ENCODE measurements at places on chromosomes 13 and 19. TPM values are rescaled to one million over a fixed set of nuclear protein-coding genes. Genes with fewer than 3 reads are reported as not detected.

GRCh38 chr13:98039261-98039660 is 85.8 kb downstream of the IPO5 start:
- DNase-seq: no peak

- no peak for DNase-seq
Observed at GRCh38 chr19:33347300-33347699, 26.2 kb upstream of the CEBPG start.

DNA sequence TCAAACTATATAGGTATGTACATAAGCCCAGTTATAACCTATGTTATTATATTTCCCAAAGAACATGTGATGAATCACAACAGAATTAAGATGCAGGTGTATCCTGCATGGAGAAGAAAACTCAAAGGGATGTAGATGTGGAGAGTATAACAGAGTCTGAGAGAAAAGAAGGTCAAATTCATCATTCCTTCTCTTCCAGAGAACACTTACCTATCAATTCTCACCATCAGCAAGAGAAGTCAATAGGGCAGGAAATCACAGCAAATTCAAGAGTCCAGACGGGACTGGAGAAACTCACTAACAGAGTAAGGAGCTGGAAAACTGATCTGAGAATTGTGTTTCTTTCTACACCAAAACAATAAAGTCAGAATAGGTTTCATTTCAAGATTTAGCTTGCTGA is 28.4 kb downstream of the DIAPH3 start:
- no peak for DNase-seq

DNA sequence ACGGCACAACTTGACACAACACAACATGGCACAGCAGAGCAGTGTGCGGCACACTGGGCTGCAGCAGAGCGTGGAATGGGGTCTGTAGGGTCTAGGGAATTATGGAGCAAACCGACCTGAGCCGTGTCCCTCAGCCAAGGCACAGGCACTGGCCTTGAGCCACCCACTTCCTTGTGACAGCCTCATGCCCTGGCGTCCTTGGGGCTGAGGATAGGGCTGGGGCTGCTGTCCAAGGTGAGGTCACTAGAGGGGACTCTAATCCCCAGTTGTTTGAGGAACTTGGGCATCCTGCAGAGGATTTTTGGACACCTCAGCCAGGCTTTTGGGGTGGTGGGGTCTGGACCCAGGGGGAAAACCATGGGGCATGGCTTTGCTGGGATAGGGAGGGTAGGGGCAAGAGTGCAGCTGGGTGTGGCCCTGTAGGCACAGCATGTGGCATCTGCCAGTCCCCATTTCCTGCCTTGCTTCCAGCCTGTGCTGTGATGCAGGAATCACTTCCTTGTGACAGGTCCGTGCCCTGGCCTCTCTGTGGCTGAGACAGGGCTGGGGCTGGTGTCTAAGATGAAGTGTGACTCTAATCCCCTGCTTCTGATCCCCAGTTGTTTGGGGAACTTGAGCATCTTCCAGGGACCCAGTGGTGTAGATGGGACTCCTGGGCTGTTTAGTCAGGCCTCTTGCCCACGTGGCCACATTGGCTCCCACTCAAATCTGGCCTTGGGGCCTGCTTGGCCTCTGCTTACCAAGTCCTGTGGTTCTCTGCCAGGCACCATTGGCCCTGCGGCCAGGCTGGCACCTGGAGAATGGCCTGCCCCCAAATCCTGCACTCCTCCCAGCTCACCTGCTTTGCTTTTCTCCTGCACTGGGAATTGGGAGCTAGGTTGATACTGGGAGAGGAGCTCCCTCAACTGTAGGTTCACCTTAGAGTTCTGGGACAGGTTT is 78.5 kb downstream of the SCGB2B2 start:
- DNase-seq: no peak

GRCh38 chr13:26051231-26051656 is 572 bp downstream of the SHISA2 start:
- DNase-seq: peak; percentile 52

- peak; percentile 30 for DNase-seq
Observed at GRCh38 chr13:75788481-75788981, 152.4 kb downstream of the LMO7 start.

DNA sequence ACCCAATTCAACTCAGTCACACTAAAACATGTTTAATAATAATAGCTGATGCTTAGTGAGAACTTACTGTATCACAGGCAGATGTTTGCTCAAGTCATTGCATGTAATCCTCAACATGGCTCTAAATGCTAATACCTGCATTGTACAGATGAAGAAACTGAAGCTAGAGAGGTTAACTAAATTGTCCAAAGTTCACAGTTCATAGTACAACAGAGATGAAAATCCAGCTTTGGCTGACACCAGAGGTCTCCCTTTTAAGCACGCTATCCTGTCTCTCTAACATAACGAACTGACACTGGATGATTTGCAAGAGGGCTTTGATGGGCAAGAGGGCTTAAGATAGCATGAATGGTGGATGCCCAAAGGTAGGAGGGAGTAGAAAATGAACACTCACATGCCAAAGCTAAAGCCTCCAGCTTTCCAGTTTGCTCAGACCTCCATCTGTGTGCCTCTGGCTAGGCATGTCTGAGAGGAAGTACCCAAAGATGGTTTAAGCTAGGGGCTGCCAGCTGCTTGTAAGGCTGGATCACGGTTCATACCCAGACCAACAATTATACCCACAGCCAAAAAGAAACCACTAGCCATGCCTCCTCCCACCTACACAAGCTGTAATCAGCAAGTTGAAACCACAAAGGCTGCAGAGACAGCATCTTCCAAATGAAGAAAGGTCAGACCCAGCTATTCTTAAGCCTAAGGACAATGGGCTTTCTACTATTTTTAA is 196.9 kb upstream of the UBL3 start:
- no peak for DNase-seq

DNA sequence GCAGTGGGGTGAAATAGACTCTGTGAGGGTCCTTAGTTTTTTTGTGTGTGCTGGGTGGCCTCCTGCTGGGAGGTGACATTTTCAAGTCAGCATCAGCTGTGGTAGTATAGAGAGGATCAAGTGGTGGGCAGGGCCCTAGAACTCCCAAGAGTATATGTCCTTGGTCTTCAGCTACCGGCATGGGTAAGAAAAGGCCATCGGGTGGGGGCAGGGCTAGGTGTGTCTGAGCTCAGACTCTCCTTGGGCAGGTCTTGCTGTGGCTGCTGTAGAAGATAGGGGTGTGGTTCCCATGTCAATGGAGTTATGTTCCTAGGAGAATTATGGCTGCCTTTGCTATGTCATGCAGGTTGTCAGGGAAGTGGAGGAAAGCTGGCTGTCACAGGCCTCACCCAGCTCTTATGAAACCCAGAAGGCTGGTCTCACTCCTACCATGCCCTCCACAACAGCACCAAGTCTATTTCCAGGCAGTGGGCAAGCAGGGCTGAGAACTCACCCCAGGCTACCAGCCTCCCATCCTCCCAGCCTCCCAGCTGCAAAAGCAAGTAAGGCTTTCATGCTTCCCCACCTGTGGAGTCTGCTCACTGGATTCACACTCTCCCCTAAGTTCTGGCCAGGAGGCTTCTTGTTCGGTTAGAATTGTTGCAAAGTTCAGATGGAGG is 130.6 kb upstream of the SOX1 start:
- DNase-seq: no peak

- no peak for DNase-seq
Observed at GRCh38 chr13:114264886-114265611, 16.4 kb upstream of the UPF3A start.

GRCh38 chr19:50796634-50797428 is 6.6 kb downstream of the ACP4 start:
- no peak for DNase-seq

DNA sequence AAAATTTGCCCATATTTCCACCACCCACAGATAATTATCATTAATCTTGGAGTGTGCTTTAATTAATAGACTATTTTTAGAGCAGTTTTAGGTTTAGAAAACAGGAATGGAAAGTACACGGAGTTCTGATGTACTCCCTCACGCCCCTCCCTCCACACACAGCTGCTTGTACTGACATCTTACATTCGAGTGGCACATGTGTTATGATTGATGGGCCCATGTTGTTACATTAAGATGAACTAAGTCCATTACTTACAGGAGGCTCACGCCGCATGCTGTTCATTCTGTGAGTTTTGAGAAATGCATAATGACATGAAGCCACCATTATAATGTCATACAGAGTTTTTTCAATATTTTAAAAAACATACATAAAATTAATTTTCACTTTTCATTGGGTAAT is 1.2 kb upstream of the SPATA13 start:
- DNase-seq: no peak

DNA sequence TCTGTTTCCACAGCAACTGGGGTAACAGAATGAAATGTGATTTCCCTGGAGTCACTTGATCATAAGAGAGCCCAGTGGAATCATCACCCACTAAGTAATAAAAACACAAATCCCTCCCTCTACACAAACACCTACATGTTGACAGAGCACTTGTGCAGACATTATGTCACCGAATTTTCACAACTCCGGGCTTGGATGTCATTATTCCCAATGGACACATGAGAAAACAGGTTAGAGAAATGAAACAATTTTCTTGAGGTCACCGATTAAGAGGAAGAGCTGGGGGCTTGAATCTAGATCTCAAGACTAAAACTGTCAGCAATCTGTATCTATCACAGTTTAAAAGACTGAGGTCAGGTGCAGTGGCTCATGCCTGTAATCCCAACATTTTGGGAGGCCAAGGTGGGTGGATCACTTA is 3.1 kb downstream of the XRCC1 start:
- no peak for DNase-seq

- DNase-seq: no peak
Observed at GRCh38 chr13:34862311-34862710, 79.8 kb upstream of the NBEA start.

DNA sequence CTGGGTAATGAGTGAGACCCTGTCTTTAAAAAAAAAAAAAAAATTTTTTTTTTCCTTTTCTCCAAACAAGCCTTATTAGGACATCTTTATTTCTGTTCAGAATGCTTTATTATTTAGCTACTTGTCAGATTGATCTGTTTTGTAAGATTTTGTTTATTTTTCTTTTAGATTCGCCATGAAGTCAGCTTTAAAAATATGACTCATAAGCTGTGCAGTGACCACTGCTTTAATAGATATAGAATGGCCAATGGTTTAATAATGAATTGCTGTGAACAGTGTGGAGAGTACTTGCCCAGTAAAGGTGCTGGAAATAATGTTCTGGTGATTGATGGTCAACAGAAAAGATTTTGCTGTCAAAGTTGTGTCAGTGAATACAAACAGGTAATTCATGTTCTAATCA is 47.7 kb downstream of the ZMYM2 start:
- no peak for DNase-seq

DNA sequence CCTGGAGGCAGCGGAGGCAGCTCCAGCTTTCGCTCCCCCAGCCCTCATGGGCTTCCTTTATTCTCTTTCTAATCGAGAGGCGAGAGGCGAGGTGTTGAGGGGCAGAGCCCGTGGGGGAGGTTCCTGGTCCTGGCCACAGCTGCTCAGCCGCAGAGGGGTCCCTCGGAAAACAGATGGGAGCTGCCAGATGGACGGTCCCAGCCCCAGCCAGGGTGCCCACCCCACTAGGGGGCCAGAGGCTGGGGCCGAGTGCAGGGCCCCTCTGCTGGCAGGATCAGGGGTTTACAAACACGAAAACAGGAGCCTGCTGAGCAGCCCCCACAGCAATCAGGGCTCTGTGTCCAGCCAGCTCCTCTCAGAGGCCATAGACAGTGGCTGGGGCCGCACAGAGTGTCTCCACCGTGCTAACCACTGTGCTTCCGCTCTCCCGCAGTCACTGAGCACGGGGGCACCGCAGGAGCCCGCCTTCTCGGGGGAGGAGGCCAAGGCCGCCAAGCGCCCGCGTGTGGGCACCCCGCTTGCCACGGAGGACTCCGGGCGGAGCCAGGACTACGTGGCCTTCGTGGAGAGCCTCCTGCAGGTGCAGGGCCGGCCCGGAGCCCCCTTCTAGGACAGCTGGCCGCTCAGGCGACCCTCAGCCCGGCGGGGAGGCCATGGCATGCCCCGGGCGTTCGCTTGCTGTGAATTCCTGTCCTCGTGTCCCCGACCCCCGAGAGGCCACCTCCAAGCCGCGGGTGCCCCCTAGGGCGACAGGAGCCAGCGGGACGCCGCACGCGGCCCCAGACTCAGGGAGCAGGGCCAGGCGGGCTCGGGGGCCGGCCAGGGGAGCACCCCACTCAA is 182.2 kb downstream of the KDM4B start:
- no peak for DNase-seq

DNA sequence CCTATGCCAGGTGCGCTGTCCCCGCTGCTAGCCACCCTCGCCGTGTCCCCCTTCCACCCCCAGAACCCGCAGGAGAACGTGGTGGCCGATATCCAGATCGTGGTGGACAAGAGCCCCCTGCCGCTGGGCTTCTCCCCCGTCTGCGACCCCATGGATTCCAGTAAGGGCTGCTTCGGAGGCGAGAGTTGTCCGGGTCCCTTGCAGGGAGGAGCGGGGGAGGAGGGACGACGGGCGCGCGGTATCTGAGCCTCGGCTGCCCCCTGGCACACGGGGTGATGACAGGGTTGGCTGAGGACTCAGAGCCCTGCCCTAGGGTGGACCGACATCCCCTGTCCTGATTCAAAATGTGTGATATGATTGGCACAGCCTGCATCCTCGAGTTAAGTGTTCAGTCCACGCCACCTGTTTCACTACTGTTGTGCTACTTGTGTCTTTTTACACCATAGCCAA is 653 bp downstream of the MVB12A start:
- DNase-seq: peak; percentile 43

Gene TNNT1
- 1.5 TPM for total RNA-seq

Gene FFAR1
- total RNA-seq: 0.37 TPM

Gene LAIR1
- 123 TPM for total RNA-seq

Gene EFNA2
- not detected for total RNA-seq

Gene ZNF606
- 16.9 TPM for total RNA-seq

Gene PSG11
- not detected for total RNA-seq

Gene FAM124A
- total RNA-seq: 2.9 TPM

Gene WDR88
- total RNA-seq: not detected

Gene CGB3
- total RNA-seq: not detected

Gene ZNF491
- total RNA-seq: 2.5 TPM

Gene ADAMTSL5
- 2.8 TPM for total RNA-seq

Gene RFX2
- total RNA-seq: 54.2 TPM

Gene TNFSF9
- total RNA-seq: 1.00 TPM

Gene MAP4K1
- total RNA-seq: 9.8 TPM

Measured in lung (tissue), 17 donors.